ENCODE measurements at places on chromosomes 2 and 18. TPM values are rescaled to one million over a fixed set of nuclear protein-coding genes. Genes with fewer than 3 reads are reported as not detected.

ALPP gene
- not detected for total RNA-seq

TTC21B gene
- total RNA-seq, result 15.6 TPM

LINC00305 gene
- total RNA-seq, result not detected

PCARE gene
- total RNA-seq, result 0.51 TPM

DNA sequence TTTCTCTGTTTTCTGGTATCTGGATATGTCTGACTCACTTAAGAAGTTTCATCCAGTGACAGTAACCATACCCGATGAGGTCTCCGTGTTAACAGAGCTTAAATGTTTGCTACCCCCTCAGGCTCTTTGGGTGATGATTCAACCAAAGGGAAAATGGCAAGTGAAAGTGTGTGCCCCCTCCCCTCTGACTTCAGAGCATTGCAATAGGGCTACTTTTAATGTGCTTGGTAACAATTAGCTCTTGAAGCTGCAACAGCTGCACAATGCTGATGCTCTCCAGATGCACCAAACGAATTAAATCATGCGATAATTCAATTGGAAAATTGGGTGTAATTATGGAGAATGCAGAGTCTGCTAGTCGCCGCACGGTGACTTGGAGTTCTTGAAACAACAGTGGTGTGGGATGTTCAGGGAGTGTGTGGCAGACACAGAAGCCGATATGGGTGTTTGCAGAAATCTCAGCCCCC, 270.7 kb downstream of the ALK start:
- no peak for DNase-seq

- no peak for DNase-seq
Measured at GRCh38 chr2:99842451-99842850, 299.9 kb downstream of the AFF3 start.

- DNase-seq, result no peak
Measured at GRCh38 chr18:4357579-4357978, 97.5 kb downstream of the DLGAP1 start.

DNA sequence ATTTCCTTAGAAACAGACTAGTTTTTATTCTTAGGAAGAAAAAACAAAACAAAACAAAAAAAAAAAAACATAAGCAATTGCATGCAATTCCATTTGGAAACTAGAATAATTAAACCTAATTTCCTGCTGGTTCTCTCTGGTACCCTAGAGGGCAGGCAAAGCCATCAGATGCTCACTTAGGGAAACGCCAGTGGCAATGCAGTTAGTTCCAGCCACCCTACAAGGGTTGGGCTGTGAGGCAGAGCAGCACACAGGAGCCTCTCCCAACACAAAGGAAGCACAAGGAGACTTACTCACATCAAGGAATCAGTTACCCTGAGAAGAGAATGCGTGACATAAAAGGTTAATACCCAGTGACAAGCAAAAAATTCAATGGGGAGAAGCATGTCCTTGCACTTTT, 28.8 kb downstream of the CCDC93 start:
- no peak for DNase-seq

- peak; percentile 75 for DNase-seq
Measured at GRCh38 chr2:216082805-216083204, 1.1 kb downstream of the TMEM169 start.

DNA sequence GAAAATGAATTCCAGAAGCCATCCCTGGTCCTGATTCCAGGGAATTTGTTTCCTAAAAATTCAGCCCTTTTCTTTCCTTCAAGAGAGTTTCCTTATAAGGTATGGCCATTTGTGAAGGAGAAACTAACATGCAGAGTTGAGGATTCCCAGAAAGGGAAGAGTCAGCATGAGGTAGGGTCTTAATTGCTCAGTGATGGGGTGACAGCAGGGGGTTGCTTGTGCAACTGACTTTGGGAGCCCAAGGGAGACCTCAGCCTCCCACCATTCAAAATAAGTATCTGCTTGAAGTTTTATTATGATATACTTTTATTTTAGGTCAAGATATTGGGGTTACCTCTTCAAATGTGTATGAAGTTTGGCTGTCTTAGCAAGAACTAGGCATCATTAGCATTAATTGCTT, 74.9 kb upstream of the CELF4 start:
- DNase-seq, result no peak

- DNase-seq, result no peak
Measured at GRCh38 chr18:49137093-49137492, 186.3 kb upstream of the SMAD7 start.

DNA sequence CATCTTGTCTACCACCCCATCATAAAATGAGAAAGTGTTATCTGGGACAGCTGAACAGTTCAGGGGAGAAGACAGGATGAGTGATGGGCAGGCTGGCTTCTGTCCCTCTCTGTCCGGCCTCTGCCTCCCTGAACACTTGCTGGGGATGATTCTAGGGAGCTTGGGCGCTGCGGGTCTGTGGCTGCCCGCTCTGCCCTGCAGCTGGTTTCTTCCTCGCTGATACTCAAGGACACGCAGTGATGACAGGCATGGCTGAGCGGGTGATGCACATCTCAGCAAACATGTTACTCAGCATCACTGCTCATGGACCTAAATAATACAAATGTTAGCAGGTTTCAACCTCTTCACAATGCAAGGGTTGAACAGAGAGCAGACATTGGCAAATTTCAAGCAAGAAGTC, 161.1 kb downstream of the TMEM18 start:
- DNase-seq, result no peak

DNA sequence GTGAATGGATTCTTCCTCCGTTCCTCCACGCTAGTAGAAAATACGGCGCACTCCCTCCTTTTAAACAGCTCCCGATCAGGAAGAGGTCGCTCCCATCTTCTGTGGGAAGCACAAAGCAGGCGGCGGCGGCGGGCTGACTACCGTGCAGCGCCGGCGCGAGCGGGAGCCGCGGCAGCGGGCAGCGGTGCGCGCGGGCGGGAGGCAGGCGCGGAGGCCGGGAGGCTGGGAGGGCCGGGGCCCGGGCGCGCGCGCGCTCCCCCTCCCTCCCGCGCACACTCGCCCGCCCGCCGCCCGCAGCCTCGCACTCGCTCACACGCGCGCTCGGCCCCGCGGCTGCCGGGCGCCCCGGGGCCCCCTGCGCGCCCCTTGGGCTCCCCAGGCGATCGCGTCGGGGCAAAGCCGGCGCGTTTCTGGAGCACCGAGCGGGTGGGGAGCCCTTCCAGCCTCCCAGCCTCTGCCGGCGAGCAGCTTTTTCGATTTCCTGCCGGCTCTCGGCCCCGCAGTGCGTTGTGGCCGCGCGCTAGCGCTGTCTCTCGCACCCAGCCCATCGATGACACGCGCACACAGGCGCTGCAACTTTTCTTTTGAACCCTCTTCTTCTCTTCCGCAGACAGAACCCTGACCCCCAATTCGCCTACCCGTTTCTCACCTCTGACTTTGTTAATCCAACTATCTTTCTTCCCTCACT, at the start of gene SLC8A1:
Gene SLC8A1 (minus strand): TSS at position 173 of the 688 bp plus-strand sequence.
- DNase-seq, result peak; percentile 81

GRCh38 chr2:238709325-238710025, 138.4 kb upstream of the TWIST2 start:
- no peak for DNase-seq

DNA sequence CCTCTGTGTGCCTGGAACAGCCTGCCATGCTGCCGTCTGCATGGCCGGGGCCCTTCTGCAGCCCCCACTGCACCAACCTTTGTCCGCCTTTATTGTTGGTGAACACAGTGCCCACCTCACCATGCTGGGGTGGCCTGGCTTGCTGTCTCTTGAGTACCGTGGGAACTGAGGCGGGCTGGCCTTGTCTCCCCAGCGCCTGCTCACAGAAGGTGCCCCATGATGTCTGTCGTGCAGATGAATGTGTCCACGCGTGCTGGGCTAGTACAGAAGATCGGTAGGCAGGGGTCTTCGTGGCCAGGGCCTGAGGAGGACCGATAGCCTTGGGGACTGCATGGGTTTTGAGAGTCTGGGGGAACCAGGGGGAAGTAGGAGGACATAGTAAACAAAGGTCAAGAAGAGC, 242.4 kb downstream of the LDLRAD4 start:
- no peak for DNase-seq

- no peak for DNase-seq
Measured at GRCh38 chr2:201881741-201882140, 75.4 kb downstream of the CDK15 start.

Measured in Right ventricle myocardium inferior (tissue), 1 donor.